ENCODE measurements at places on chromosomes 12 and 14.

GRCh38 chr14:64303471-64303917 is 9.3 kb upstream of the ESR2 start:
- no peak for DNase-seq

DNA sequence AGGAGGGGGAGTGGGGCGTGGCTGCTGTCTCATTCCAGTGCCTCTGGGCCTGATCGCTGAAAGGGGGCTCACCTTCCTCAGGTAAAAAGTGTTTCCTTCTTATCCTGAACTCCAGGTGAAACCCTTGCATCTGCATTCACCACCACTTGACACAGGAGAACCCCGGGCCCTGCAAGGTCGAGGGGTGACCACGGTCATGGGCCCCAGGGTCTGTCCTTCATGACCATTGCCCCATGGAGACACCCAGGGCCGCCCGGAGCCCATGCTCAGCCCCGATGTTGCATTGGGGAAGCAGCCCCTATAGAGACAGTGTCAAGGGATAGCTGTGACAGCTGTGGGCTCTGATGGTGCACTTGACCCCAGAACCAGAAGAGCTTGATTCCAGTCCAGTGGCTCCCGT is 34.4 kb upstream of the DYNC1H1 start:
- no peak for DNase-seq

DNA sequence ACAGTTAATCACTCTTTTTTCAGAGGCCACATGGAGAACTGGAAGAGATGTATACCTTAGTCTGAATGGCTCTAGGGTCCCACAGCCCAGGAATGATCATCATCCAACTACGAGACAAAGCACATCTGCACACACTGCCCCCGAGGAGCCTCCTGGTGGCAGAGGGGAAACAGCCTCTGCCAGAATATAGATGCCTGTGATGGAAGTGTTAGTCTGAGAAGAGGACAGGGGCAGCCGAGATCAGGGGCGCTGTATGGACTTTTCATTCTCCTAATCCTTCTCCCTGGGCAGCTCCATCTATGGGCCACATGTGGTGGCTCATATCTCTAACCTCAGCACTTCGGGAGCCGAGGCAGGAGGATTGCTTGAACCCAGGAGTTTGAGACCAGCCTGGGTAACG is 82.8 kb upstream of the CAPRIN2 start:
- DNase-seq = no peak

- DNase-seq = no peak
These were observed 224.0 kb upstream of the BTG1 start for GRCh38 chr12:92369636-92370035.

DNA sequence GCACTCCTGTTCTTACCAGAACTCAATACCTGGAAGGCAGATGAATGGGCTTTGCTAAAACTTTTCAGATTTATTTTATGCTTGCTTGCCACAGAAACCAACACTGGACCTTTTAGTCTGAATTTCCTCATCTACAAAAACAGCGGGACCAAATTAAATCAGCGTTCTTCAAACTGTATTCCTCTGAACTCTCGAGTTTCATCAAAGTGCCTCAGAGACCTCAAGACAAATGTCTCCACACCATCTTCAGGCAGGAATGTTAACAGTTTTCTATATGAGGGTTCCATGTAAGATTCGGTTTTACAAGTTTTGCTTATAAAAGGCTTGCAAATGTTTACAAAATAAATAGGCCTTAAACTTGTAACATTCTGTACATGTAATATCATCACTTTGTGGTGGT is 74.6 kb downstream of the MED13L start:
- DNase-seq = no peak

- no peak for DNase-seq
These were observed 377.4 kb downstream of the NAV3 start for GRCh38 chr12:78208092-78208491.

DNA sequence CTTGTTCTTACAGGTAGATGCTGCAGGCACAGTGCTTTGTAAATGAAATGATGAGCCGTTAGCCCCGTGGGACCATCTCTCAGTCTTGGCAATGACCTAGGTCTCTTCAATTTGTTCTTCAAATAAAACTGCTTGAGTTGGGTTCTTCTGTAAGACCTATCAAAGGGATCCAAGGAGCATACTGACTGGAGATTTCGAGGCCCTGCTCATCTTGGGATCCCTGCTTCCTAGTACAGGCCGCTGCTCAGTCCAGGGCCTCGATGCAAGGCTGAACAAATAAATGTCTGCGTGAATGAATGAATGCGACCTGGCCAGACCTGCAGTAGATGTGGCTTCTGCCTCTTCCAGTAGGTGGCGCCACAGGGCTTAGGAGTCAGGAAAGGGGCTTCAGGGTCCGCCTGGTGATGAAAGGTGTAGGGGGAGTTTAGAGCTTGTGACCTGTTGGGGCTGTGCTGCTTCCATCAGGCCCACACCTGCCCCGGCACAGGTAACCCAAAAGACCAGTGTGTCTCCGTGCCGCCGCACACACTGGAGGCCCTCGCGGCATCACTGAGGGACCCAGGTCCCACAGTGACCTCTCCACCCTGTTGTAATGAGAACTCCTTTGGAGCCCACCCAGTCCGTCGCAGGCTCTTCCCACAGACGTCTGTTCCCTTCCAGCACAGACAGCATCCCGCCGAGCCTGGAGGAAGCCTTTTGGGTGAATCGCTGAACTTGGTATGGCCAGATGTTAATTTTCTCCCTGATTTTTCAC is 4.4 kb downstream of the CACNA1C start:
- DNase-seq = no peak

DNA sequence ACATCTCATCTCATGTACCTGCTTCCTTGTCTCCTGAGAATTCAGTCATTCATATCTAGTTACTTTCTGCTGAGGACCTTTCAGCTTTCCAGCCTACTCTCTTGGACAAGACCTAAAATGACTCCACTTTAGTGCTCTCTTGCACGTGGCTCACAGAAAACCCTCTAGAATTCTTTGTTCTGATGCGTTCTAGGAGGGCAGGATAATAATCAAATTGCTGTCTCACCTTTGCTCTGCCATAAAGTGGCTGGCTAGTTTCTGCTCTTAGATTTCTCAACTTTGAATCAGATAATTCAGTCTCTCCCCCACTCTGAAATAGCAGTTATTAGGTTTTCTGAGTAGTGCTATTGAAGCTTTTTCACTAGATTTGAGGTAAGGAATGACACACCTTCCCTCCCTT is 429.5 kb upstream of the FBXO33 start:
- DNase-seq = no peak

- no peak for DNase-seq
These were observed 32.4 kb downstream of the MAX start for GRCh38 chr14:65069874-65070413.

GRCh38 chr12:98997899-98998298 is 352.8 kb downstream of the APAF1 start:
- no peak for DNase-seq

- DNase-seq = no peak
These were observed 72.2 kb upstream of the FBRSL1 start for GRCh38 chr12:132417741-132418140.

DNA sequence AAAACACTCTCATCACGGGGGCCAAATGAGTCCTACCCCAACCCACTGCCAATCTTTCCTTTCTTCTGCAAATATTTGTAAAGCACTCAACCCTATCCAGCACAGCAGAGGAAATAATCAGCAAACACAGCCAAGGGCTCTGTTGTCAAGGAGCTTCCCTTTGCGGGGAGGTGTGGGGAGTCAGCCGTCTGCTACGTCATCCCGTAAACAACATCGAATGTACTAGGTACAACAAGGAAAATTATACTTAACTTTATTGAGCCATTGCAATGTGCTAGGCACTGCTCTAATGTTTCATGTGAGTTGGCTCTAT is 22.8 kb downstream of the TMEM63C start:
- no peak for DNase-seq

GRCh38 chr14:70943838-70944237 is 36.6 kb downstream of the PCNX1 start:
- no peak for DNase-seq

DNA sequence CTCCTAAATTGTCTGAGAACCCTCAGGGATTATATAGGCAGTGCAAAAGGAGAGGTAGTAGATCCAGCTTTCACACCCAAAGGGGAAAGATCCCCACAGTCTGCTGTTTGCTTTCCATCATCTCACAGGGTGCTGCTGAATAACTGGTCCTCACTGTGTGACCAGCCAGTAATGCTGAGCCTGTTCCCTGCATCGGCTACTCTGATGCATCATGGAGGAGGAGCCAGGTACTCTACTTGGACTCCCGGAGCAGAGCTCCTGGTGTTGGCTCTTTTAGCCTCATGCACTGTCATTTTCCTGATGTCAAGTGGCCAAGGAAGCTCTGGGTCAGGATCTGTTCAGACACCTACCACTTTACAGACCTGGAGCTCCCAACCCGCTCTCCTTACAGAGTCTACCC is 127.4 kb upstream of the ATF1 start:
- no peak for DNase-seq

DNA sequence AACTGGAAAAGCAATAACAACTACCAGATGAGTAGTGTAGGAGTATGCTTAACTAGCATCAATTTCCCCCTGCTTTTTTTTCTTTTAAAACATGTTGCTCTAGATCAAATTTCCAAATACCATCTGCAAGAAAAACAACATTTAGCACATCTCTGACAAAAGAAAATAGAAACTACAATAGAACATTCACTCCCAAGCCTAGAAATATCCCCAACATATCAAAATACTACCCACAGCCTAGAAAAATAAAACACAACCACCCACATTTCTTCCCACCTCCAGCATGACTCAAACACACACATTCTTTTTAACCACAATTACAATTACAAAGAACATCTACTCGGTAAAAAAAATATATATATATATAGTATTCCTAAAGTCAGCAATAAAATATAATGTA is 120.0 kb downstream of the PPFIA2 start:
- DNase-seq = no peak

- DNase-seq = no peak
These were observed 114.8 kb downstream of the RIMBP2 start for GRCh38 chr12:130601327-130601726.

DNA sequence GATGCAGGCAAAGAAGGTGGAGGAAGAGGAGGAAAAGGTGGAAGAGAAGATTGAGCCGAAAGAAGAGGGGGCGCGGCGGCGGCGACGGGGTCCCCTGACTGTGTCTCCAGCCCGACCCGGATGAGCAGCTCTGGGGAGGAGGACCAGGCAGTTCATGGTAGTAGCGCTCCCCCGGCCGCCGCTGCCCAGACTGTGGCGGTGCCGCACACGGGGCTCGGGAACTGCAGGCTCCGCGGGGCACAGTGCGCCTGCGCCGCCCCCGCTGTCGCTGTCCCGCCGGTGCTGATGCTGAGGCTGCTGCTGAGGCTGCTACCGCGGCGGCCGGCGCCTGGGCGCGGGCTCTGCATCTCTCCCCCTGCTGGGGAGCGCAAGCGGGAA is at the start of gene KCNH5:
Gene KCNH5 (minus strand): TSS at position 225 of the 378 bp plus-strand sequence. CDS start 272 bp downstream, outside the sequence.
- DNase-seq = no peak

DNA sequence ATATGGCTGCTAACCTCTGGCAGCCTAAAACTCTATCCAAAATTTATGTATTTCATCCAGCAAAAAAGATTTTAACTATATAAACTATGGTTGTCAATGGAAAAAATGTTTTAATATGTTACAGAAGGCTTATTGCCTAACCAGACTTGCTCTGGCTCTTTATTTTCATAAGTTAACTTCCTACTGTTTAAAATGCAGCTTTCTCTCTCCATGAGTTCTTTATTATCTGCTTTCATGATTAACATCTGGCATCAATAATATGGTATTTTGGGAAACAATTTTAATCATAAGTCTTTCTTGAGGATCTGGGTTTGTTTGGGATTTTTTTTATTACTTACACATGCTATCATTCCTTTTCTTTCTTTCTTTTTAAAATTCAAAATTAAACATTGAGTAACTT is 20.5 kb downstream of the KERA start:
- no peak for DNase-seq

DNA sequence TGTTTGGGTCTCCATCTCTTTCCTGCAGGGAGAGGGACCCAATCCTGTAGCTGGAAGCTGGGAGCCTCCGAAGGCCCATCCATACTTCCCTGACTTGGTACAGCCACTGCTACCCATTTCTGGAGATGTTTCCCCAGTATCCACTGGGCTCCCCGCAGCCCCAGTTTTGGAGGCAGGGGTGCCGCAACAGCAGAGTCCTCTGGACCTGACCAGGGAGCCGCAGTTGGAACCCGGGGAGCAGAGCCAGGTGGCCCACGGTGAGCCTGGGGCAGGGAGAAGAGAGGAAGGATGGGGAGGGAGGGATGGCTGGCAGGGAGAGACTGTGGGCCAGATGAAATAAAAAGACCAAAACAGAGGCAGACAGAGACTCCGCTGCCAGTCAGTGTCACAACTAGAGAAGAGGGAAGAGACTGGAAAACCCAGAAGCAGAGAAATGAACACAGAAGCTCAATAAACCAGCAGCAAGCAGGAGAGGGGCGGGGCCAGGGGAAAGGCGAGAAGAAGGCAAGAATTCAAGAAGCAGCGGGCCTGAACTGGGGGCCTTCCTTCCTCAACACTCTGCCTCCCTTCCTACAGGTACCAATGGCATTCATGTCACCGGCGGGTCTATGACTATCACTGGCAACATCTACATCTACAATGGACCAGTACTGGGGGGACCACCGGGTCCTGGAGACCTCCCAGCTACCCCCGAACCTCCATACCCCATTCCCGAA is 6.3 kb downstream of the LTBR start:
- no peak for DNase-seq

GRCh38 chr14:33734387-33734786 is 216.5 kb downstream of the EGLN3 start:
- DNase-seq = no peak

GRCh38 chr12:84069699-84070098 is 842.9 kb downstream of the SLC6A15 start:
- no peak for DNase-seq

DNA sequence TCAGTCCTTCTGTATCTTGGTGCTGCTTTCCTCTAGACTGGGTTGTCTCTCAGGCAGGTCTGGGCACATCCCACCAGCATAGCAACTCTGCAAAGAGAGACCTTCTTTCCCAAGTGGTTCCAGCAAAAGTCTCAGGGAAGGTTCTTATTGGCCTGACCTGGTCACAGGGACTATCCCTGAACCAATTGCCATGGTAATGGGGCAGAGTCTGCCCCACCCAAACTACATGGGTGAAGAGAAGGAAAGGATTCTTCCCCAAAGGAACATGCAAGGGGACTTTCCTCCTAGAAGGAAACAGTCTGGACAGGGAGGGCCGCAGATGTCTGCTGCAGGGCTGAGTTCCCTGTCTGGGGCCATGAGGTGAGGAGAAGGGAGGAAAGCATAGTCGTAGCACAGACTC is 122.2 kb upstream of the NCOR2 start:
- no peak for DNase-seq

- no peak for DNase-seq
These were observed 1.4 kb upstream of the ARID2 start for GRCh38 chr12:45727980-45728629.

- no peak for DNase-seq
These were observed 20.9 kb upstream of the EIF2B2 start for GRCh38 chr14:74981833-74982232.

- DNase-seq = no peak
These were observed 227.1 kb upstream of the DDHD1 start for GRCh38 chr14:53380052-53380866.

DNA sequence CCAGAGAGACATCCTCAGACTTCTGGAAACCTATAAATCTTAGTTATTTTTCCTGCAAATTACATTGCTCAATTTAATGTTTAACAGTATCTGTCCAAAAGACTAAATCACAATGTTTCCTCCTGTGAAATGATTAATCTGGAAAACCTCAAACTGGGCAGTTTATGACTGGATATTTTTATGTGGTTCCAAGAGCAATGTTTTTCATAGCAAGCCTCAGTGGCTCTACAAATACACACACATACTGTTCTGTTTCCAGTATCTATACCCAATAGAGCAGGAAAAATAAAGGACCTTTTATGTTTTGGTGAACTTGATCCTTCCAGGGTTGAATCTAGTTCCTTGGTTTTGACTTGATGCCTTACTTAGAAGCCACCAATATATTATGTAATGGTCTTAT is 9.2 kb downstream of the NID2 start:
- no peak for DNase-seq
